ENCODE measurements at places on chromosomes 5 and 9.

DNA sequence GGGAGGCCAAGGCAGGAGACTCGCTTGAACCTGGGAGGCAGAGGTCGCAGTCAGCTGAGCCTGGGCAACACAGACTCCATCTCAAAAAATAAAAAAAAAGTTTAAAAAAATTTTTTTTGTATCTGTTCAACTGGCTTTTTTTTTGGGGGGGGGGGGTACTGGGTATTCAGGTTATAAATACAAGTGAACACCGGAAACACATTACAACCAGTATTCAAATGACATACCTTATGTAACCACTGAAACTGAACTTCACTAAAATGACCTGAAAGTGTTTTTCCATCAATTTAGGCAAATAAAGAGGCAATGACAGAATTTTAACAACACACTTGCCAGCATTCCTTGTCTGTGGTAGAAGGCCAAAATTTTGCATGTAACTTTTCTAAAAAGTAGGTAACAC, 33.5 kb downstream of the STRBP start:
- no peak for DNase-seq

DNA sequence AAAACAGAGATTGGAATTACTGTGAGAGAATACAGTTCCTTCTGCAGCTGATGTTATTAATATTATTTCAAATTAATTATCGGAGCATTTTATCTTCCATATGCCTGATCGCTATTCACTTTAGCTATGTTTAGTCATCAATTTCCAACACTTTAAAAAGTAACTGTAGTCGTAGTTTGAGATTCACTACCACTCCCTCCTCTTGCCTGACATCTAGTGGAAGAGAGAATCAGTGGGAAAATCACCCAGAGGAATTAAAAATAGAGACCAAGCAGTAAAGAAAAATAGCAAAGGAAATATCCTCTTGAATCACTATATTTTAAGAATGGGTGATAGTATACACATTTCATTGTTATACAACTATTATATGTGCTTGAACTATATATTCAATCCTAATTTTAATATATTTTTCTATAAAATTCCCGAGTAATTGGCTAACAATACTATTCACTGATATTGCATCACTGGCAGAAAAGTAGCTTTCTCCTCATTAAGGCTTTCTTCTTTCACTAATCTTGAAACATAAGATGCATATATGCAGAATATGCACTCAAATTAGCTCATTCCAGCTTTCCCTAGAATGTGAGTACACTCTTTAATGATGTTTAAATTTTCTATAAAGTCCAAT, 708.7 kb downstream of the CDH9 start:
- DNase-seq = no peak

GRCh38 chr5:129073111-129073510, 21.4 kb upstream of the ISOC1 start:
- no peak for DNase-seq

GRCh38 chr5:38666668-38667498, 110.4 kb upstream of the LIFR start:
- no peak for DNase-seq

DNA sequence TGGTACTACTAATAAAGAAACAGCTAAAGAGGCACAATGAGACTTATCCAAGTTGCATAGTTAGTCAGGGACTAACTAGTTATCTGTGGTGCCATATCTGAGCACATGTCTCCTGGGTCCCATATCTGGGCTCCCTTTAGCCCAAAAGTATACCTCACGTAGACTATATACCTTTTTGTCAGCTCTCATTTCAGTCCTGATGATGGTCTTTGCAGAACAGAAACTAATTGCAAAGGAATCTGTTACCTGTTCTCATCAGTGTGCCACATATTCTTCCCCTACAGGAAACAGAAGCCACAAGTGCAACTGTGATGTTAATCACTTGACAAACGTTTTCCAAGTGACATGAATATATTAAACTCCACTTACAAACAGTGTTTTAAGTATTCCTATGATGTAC, 395.2 kb downstream of the KIAA0825 start:
- DNase-seq = no peak

- no peak for DNase-seq
Measured at GRCh38 chr9:31535651-31536050, 848.8 kb upstream of the ACO1 start.

DNA sequence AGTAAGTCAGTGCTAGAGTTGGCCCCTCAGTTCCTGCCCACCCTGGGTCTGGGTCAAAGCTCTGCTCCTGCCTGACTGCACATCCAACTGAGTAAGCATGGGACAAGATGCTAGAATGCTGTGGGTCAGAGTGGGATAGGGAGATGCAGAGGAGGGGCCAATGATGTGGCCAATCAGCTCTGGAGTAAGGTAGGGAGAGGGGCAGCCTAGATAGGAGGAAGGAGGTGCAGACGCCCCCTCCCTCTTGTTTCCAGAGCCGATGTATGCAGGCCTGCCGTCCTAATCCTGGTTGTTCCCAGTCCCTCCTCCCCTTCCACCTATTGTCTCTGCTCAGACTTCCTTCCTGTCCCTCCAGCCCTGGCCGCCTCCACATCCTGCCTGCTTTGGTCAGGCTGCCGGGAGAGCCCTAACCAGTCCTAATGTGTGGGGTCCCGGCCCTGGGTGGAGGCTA, 1.3 kb downstream of the ARAP3 start:
- DNase-seq = no peak

DNA sequence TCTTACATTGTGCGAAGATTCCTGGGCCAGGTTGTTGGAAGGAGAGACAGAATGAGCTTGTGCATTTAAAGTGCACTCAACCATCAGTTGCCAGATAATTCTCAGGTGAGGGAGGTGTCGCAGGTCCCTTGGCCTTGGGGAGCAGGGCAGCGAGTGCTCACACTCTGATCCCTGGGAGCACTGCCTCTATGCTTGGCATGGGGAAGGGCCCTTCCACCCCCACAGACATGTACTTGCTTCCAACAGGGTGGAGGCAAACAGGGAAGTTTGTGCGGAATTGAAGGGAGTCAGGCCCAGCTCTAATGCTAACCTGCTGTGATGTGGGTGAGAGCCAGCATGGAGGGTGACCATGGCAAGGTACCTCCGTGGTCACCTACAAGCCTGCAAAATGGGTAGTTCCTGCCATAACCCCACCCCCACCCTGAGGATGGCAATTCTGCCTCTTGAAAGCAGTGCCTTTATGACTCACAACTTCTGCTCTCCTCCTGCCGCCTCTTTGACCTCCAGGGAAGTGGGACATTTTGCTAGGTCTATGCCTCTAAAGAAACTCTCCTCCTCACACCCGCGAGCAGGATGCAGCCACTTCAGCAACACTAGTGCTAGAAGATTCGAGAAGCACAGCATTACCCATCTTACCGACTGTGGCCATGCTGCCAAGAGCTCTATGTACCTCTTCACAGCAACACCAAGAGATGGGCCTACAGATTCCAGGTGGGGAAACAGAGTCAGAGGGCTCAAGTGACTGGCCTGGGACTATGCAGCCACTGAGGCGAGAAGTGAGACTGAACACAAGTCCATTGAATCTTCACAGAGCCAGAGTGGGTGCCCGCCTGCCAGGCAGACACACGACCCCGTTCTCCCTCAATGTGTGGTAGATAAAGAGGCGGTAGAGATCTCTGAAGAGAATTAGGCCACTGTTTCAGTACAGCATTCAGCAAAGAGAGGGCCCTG, 22.1 kb upstream of the SLC25A51 start:
- no peak for DNase-seq

DNA sequence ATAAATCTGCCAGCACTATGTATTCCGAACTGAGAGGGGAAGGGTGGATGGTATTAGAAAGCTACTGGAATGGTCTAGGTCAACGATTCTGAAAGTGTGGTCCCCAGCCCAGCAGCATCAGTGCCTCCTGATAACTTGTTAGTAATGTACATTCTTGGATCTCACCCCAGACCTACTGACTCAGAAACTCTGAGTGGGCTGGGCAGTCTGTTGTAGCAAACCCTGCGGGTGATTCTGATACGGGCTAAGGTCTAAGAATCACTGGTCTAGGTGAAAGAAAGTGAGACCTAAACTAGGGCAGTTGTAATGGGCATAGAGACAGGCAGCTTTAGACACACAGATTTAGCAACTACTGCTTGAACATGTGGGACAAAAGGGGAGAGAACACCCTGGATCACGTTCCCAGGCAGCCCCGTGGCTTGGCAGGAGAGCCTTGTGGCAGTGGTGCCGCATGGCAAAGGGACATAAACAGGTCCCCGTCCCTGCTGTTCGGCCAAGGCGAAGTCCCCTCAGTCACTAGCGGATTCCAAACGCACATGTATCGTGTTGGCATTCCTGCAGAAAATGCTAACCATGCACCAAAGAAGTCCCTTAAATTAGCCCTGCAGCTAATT, 216.3 kb downstream of the TTLL11 start:
- no peak for DNase-seq

- DNase-seq = no peak
Measured at GRCh38 chr9:14895806-14896205, 14.4 kb downstream of the FREM1 start.

- no peak for DNase-seq
Measured at GRCh38 chr5:103541114-103541513, 21.5 kb downstream of the NUDT12 start.

DNA sequence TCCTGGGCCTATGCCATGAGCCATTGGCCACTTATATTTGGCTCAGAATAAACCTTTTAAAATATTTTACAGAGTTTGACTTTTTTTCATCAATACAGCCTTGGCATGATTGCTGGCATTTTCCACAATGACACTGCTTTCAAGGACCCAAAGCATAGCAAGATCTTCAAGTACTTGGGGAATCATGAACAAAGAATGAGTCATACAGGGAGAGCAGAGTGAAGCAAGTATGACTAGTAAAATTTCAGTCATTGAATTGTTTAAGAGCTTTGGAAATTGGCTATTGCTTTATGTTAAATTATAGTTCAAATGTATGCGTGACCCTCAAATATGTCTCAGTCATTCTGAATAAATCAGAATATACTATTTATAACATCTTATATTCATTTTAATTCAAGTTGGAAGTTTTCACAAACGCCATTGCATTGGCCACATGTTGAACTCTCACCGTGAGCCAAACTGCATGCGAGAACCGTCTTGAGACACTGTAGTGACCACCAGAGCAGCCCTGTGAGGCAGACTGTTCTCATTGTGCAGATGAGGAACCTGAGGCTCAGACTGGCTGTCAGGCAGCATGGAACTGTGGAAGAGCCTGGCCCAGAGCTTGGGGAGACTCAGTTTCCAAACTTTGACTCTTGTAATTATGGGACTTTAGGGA, 52.9 kb downstream of the GDNF start:
- no peak for DNase-seq

- DNase-seq = no peak
Measured at GRCh38 chr5:34439601-34440000, 216.5 kb upstream of the RAI14 start.

DNA sequence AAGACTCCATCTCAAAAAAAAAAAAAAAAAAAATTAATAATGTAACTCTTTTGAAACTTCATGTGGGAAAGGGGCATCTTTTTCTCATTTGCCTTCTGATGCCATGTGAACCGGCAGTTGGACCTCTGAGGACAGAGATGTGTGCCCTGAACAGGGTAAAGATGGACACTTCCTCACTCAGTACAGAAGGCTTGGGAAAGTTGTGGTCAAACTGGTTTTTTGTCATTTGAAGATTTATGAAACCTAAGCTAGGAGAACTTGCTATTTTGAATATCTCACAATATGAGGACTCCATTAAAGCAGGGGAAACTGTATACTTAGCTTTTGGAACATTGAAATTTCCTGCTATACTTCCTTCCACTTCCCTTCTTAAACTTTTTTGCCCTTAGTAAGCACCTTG, 147.5 kb upstream of the ALDH1B1 start:
- DNase-seq = no peak

DNA sequence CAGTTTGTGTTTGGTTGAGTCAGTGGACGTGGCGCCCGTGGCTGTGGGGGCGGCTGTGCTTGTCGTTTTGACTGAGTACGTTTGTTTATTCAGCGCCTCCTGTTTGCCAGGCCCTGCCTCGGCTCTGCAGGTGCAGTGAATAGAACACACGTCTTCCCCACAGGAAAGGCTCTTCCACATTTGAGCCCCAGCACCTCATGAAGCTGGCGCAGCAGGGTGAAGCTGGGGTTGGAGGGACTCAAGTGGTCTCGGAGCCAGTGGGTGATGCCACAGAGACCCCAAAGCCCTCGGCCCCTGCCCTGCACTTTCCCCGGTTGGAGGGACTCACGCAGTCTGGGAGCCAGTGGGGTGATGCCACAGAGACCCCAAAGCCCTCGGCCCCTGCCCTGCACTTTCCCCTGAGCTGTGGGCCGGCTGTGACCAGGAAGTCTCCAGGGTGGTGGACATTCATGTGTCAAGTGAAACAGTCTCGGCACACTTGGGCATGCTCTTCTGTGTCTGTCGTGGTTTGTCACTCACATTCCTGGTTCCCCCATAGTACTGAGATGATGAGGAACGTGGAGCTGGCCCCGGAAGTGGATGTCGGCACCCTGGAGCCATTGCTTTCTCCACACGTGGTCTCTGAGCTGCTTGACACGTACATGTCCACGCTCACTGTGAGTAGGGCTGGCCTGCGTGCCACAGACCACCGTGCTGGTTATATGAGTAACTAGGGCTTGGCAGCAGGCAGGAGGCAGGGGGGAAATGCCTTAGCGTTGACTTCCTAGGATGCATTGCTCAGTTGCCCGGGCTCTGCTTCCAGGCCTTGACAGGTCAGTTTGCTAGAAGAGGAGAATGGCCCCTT, 13.6 kb downstream of the EXOC3 start:
- no peak for DNase-seq

- DNase-seq = no peak
Measured at GRCh38 chr9:20437476-20437875, 184.8 kb downstream of the MLLT3 start.

DNA sequence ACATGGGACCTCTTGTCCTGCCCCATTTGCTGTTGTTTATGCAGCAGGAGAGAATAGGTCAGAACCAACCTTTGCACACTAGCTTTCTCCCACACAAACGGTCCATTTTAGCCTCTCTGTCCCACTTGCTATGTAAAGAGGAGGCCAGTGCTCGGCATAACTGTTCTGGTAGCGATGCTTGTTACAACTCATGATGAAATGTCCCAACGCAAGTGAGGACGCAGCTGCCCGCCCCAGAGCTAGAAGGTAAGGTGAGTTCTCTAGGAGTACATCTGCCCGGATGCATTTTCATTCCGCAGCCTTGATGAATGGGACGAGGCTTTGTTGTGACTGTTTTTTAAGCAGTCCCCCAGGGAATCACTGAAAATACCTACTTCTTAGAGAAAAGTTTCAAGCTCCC, 14.1 kb downstream of the S1PR3 start:
- DNase-seq = no peak

- no peak for DNase-seq
Measured at GRCh38 chr5:176461349-176461748, 13.2 kb downstream of the FAF2 start.

- no peak for DNase-seq
Measured at GRCh38 chr9:121688146-121688680, 36.8 kb downstream of the DAB2IP start.

GRCh38 chr5:72646246-72646866, 139.1 kb upstream of the ZNF366 start:
- no peak for DNase-seq

- DNase-seq = no peak
Measured at GRCh38 chr5:108508979-108509378, 127.1 kb upstream of the FBXL17 start.

DNA sequence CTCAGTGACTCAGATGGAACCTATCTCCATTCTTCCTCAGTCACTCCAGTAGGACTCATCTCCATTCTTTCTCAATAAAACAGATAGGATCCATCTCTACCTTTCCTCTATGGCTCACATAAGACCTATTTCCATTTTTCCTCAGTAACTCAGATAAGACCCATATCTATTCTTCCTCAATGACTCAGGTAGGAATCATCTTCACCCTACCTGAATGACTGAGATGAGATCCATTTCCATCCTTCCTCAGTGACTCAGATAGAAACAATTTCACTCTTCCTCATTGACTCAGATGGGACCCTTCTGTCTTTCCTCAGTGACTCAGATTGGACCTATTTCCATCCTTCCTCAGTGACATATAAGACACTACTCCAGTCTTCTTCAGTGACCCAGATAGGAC, 165.1 kb downstream of the FBXO4 start:
- no peak for DNase-seq

All from T follicular helper cell (primary cell).